Endothelial cell of umbilical vein (primary cell): ENCODE measurements at places on chromosomes 2 and 18.

DNA sequence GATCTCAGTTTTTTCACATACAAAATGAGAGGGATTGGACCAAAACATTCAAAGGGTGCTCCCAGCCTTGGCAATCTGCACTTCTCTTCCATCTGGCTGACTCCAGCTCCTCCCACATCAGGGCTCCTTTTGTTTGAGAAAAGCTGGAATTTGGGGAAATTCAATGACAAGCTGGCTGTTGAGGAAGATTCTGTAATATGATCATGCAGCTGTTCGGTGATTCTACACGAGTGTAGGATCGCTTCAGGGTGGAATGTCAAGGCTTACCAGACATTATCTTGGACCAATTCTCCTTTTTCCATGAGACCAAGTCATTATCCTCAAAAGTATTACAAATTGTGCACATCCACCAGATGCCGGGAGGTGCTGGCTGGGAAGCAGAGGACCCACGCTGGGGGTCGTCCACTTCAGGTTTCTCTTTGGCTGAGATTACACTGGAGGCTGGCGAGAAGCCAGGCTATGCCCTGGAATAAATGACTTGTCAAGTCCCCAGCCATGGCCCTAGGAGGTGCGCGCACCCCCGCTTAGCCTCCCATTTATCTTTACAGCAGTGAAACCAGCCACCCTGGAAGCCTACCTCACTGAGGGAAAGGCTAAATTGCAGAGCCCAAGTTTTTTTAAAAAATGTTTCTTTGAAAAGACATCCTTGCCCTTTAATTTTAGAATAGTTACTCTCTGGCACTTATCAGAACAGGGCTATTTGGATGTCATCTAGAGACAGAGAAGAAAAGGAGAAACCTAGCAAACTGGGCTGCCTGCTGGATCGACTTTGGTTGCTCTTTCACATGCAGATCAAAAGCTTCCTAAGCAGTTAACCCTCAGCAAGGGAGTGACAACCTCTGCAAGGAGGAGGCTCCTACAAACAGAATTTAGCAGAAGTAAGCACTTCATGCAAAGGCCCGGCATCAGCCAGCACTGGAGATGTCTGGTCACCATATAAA, 42.5 kb upstream of the LCLAT1 start:
- no peak for DNase-seq

DNA sequence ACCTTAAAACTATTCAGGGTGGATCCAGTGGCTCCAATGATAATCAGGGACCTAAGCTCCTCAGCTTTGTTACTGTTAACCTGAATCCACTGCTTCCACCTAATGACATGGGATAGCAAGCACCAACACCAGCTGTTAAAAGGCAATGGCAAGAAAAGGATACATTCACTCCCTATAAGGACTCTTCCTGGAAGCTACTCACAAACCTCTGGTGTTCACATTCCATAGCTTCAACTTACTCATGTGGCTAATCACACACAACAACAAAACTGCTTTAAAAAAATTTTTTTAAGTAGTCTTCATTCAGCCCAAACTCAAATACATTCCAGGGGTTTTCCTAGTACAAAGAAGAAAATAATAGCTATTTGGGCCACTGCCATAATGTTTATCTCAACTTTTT, 24.5 kb downstream of the ROCK2 start:
- DNase-seq, result no peak

DNA sequence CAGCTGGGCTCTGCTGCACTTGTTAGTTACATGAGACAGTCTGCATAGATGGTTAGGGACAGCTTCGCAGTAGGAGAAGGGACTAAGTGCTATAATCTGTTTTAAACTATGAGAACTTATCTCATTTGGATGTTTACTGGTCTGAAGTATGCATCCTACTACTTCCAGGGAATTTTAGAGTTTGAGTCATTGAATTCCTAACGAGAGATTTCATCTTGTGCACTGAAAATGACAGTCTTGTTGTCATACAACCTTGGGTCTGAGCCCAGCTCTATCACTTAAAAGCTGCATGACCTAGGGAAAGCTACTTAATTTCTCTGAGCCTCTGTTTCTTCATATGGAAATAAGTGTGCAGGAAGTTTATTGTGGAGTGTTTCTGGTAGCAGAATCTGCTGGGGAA, 78.4 kb downstream of the TRIM43 start:
- DNase-seq, result no peak

DNA sequence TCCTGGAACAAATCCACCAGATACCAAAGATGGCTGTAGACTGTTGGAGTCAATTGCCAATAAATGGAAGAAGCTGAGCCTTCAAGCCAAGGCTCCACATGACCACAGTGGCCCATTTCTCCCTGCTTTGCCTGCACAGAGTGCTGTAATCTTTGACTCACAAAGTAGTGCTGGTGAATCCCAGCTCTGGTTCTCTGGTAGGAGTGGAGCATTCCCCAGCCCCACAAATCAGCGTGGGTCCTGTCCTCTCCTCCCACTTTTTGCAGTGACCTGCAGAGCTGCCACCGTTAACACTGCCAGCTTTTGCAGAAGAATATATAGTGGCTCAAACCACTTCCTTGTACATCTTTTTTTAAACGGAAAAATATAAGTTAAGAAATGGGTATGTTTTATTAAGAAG, 93.9 kb downstream of the MGAT5 start:
- no peak for DNase-seq

DNA sequence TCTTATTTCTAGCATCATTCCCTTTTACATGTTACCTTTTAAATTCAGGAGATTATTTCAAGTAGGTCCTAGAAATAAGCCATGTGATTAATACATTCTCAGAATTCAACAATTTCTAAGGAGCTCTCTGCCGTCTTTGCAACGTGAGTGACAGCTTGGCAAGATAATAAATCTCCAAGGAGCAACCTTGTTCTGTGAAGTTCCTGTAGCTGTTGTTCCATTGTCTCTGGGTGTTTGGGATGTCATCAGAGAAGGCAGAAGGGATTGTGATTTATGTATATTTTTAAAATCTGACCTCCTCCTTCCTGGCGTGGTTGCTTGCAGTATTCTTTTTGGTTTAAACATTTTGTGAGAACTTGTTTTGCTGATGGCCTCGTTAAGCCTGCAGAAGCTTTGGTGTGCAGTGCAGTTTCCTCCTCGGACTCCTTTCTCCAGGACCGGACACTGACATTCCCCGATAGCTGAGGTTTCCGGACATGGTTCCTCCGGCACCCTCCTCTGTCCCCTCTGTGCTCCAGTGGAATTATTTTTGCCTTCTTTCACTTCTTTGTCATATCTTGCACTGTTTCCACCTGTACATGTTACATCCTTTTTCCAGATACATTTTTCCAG, 33.7 kb downstream of the RAMP1 start:
- DNase-seq, result peak; percentile 32

DNA sequence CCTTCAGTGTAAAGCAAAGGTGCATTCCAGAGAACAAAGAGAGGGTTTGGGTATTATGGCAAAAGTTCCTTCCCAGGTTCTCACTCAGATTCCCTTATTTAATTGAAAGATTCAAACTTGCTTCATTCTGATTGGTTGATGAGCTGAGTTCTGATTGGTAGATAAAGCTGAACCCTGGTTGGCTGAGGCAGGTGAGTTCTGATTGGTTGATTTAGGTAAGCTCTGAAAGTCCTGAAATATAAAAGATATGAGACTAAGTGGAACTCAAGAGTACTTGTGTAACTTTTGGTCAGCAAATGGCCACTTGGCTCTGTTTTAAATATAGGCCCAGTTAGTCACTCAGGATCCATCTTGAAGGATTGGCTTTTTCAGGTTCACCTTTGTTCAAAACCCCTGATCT, 99.8 kb upstream of the FBXO11 start:
- no peak for DNase-seq

GRCh38 chr2:25497229-25497917, 155.6 kb upstream of the DNMT3A start:
- DNase-seq, result no peak

- DNase-seq, result peak; percentile 23
Observed at GRCh38 chr2:67867735-67868134, 195.1 kb downstream of the C1D start.

DNA sequence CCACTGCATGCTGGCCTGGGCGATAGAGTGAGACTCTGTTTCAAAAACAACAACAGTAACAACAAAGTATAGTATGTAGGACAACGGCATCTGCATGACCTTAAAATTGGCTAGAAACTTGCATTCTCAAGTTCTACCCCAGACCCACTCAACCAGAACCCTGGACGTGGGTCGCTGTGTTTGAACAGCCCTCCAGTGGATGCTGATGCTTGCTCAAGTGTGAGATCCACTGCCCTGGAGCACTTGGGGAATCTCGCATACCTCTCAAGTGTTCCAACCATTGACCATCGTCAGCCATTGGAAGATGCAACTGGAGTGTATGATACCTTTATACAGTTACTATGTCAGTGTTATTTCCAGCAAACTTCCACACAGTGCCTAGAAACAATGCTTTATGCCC, 435.9 kb downstream of the DCDC2C start:
- no peak for DNase-seq

- DNase-seq, result peak; percentile 58
Observed at GRCh38 chr18:10143596-10143995, 229.8 kb downstream of the VAPA start.

- DNase-seq, result no peak
Observed at GRCh38 chr2:38220164-38220563, 144.2 kb upstream of the CYP1B1 start.

GRCh38 chr18:31041271-31042083, 1.1 kb downstream of the DSC3 start:
- peak; percentile 3 for DNase-seq
